ENCODE measurements at places on chromosomes 6 and 20.
A peak's percentile ranks its signal among the peaks of the same experiment; 100 is the strongest.

DNA sequence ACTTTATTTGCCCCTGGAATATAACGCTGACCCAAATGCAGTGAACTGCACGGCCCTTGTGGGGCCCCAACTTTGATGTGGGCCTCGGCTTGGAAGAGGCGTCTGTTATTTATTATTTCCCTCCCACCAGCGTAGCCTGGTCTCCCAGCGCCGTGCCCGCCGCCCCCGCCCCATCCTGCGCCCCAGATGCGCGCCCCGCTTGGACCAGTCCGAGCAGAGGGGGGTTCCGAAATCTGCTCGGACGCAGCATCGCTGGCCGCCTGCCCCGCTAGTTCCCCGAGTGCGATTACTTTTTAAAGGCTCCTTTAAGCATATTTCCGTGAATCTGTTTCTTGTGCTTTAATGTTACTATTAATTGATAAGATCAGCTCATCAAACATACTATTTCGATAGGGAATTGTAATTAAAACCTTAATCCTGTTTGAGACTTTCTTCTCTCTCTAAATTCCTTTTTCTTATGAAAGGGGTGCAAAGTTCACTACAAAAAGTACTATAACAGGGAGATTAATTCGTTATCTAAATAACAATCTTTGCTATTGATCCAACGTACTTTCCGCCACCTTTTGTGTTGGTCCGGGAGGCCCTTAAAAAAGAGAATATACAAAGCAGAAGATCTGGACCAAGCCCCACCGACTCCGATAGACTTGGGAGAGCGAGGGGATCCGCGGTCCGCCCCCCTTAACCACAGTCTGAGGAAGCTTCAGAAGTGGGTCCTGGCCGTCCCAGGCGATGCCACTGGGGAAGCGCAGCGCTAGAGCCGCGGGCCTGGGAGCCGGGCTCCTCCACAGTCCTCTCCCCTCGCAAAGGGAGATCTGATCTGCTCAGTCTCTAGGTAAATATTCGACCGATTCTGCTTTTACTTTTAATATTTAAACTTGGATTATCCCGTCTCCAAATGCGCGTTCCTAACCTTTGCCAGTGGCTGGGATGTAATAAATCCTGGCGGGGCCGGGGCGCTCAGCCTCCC, 10.2 kb downstream of the POU3F2 start:
- DNase-seq, result no peak

DNA sequence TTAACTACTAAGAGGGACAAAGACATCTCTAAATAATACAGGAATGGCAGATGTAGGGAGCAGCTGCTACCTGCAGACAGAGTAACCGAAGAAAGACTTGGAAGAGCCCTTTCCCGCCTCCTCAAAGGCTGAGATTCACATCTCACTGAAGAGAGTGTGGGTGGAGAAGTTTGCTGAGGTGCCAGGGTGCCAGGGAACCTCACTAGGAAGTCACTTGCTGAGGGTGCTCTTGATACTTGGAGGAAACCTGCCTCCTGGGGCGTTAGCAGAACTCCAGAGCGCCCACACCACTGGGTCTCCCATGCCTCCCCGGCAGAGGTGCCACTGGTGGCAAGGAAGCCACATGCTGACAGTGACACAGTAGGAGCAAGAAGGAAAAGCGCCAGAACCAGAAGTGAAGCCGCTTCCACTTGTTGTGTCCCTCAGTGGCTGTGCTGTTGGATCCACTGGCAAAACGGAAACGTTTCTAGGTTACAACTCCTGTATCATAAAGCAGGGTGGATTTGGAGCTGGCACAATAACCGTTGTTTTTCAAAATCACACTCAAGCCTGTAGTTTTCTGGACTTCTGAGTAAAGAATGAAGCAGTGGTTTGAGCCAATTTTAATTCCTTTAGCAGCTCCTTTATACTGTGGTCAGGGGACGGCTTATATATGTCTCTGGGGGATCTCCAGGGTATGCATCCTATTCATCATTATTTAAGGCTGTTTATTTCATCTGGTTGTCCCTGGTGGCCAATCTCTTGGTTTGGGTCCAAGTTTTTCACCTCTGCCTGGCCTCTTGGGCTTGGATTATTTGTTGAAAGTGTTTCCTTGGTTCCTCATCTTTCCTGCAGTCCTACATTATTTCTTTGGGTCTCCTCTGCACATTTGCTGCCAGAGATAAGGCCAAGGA, 64.5 kb downstream of the CDC5L start:
- DNase-seq, result peak; percentile 75

DNA sequence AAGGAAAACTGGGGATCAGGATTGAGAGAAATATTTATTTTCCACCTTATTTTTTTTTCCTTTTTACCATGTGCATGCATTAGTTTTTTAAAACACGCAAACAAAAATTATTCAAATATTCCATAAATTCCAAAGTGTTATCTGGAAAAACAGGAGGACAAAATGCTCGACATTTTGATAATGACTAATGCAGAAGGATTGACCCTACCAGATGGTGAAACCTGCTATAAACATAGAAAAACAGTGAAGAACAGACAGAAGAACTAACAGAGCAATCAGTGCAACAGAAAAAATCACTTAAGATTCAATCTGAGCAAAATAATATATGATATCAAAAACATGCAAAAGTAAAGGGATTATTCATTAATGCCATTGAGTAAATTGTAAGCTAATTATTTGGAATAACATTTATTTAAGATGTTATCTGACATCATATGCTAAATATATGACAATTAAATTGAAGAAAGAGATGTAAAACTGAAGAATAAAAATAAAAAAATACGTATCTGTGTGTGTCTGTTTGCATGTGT, 218.4 kb downstream of the LMBRD1 start:
- peak; percentile 9 for DNase-seq

GRCh38 chr6:31125162-31125561, 4.9 kb upstream of the CDSN start:
- no peak for DNase-seq

DNA sequence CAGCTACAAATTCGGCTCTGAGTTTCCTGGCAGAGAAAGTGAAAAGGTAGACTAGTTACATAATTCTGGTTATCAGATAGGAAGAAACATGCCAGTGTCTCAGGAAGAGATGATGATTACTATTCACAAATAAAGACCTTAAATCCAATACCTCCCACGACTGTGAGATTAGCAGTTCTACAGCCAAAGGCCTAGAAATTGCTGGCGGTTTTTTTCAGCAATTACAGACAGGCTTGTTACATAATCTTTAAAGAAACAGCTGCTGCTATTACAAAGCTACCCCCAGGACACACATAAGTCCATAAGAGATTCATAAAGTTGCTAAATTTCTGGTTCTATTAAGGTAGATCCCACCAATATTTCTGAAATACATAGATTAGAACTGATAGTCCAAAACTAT, 40.2 kb downstream of the PIGU start:
- DNase-seq, result no peak

- DNase-seq, result no peak
These were observed 2.9 kb upstream of the TMEM74B start for GRCh38 chr20:1187605-1188171.

- DNase-seq, result no peak
These were observed 75.5 kb upstream of the FABP7 start for GRCh38 chr6:122704066-122704465.

DNA sequence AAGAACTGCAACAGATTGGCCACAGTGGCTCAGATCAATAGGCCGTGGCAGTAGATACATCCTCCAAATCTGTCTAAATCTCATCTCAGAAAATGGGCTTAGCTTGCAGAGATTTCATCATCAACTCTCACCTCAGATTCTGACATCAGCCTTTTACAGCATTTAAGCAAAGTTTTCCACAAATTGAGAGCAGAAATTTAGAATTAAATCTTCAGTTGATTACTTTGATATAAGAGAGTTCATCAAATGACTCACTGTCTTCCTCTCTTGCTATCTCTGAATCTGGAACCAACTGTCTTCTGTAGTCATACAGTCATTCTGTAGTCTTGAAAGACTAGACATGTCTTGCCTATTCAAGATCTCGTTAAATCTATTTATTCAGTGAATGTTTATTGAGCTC, 45.2 kb upstream of the CTAGE9 start:
- no peak for DNase-seq

DNA sequence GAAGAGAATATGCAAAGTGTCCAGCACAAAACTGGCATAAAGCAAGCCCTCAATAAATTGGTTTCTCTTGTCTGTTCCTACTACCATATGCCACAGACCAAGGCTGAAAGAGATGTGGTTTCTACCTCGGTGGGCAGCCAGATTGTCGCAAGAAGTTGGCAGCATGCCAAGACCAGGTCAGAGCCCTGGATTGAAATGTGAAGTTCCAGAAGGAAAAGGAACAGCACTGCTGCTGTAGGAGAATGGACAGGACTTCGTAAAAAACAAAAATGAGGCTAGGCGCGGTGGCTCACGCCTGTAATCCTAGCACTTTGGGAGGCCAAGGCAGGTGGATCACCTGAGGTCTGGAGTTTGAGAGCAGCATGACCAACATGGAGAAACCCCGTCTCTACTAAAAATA, 22.1 kb downstream of the MRPL14 start:
- no peak for DNase-seq

DNA sequence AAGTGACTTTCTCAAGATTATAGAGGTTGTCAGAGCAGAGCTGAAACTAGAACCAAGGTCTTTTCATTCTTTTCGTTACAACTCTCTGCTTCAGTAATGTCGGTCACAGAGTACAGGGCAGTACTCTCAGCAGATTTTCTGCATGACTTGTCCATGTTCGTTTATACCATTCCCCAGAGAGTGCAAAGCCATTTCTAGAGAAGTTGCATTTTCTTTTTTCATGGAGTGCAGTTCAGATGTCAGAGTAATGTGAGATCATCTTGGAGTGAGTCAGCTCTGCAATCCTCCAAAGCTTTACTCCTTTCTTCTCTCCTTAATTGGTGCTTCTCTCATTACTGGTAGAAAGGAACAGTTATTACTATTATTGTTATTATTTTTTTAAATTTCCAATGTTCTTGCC, 115.6 kb upstream of the B3GAT2 start:
- DNase-seq, result peak; percentile 36

GRCh38 chr6:33720998-33721397, 9.5 kb upstream of the UQCC2 start:
- DNase-seq, result no peak

DNA sequence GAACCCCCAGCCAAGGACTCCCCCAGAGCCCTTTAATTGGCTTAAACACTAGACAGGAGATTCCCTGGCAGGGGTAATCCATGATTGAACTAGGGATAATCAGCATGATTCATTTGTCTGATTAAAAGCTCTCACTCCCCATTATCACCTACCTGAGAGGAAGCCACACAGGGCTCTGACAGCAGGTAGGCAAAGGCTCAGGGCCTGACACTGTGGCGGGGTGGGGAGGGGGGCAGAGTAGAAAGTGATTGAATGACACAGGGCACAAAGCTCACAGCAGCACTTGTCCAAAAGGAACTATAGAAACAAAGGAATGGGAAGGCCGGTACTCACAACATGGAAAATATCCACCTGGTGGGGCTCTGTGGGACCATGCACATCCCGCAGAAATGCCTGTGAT, 231.6 kb downstream of the MAFB start:
- no peak for DNase-seq

GRCh38 chr20:40291493-40292135, 397.4 kb downstream of the MAFB start:
- DNase-seq, result peak; percentile 75

DNA sequence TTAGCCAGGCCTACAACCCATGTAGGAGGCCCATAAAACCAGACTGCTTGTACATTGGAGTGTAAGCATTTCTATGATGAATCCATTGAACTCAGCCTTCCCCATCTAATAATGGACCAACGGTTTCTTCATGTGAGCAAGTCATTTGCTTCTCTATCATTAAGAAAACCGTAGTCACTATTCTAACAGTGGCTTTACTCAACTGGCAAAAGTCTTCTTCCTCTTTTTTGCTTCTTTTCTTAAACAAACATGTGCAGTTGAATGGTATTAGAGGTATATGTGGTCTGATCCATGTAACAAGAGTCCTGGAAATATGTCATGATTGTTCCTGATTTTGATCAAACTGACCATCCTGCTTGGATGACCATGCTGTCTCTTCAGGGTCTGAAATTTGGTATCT, 132.4 kb upstream of the STXBP5 start:
- no peak for DNase-seq

- no peak for DNase-seq
These were observed 181.0 kb upstream of the MYLIP start for GRCh38 chr6:15947923-15948322.

DNA sequence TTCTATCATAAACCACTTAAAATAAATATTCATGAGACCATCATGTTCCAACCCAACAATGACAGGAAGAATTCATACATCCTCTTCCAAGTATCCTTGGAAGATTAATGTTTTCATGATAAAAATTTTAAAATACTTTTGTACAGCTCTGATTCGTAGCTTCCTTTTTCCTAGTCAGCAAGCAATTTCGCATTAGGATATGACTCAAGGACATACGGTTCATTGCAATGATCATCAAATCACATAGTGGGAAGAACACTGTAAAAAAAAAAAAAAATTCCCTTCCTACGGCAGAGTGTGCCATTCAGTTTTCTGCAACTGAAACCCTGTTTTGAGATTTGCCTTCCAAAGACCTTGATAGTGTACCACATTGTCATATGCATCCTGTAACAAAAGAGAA, 35.3 kb upstream of the GFOD1 start:
- DNase-seq, result peak; percentile 36

DNA sequence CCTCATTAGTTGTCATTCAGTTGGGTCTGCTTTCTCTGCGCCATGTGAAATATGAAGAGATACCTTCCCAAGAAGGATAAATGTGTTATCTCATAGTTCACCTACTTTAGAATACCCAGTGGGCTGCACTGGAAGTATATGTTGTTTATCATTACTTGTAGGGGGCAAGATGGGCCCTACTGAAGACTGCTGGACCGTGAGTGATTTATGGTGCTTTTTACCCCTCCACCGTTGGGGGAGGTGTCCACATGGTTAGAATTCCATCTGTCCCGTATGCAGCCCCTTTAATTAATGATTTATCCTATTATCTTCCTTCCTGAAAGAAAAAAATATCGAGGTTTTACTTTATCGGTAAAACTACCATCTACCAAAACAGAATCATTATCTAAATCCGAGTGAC, 97.0 kb downstream of the TSHZ2 start:
- no peak for DNase-seq

All from fibroblast of skin of scalp (primary cell).